ENCODE measurements at places on chromosomes 16 and 17.

DNA sequence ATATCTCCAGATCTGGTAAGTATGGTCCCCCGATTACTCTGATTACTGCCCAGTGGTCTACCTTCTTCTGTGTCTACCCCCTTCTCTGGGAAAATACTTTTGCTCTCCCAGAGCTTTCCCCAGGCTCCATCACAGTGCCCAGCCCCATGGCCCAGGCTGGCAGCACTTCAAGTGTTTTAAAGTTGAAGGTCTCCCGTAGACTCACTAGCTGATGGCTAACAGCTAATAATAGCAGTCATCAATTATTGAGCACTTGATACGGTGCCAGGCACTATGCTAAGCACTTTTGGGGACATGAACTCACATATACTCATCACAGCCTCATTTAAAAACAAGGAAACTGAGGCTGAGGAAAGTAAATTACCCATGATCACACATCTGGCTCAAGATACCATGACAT is 33.4 kb downstream of the DCUN1D3 start:
- DNase-seq = no peak

GRCh38 chr17:7046127-7046724 is 2.3 kb upstream of the SLC16A11 start:
- peak; percentile 19 for DNase-seq

DNA sequence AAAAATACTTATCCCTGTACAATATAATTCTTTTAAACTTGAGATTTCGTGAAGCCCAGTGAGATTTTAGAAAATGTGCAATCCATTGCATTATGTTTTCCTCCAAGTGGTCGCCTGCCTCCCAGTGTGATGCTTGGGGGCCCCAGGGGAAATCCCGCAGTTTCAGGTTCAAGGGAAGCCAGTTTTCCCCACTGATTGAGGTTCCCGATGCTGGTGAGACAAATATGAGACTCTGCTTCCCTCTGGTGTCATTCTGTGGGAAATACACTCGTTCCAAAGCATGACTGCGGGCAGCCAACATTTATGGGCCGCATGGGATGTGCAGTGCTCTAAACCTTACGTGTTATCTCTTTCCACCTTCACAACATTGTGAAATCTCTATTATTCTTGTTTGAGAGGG is 200.8 kb downstream of the PRKCB start:
- DNase-seq = peak; percentile 9

DNA sequence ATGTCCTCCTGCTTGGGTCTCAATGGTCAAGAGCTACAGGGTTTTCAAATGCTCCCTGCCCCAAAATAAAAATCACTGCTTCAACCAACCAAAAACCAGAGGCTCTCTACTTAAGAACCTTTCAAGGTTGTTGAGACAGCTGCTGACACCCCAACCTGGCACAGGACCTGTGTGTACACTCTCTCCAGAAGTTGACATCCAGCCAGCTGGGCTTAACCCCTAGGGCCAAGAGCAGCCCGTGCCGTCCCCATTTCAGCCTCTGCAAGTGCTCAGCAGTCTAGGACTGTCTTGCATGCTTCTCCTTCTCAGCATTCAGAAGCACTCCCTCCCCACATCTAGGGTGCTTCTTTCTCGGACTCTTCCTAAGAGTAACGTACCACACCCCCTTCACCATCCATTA is 59.0 kb upstream of the TRAP1 start:
- DNase-seq = no peak

DNA sequence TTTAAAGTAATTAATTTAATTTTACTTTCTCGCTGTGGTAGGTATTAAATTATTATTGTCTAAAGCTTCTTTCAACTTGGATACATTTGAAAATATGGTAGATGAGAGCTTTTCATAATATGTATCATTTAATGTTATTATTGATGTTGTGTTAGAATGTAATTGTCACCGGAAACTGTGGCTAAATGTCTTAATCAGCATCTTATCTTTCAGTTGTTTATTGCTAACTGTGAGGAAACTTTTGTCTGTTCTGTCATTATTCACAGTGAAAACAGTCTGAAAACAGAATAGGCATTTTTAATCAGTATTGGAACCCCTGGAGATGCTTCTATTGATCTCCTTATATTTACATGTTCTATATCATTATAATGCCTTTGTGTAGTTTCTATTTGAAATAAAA is 120.7 kb downstream of the STXBP4 start:
- no peak for DNase-seq

- DNase-seq = no peak
Observed at GRCh38 chr17:66690166-66690565, 144.8 kb upstream of the CACNG5 start.

DNA sequence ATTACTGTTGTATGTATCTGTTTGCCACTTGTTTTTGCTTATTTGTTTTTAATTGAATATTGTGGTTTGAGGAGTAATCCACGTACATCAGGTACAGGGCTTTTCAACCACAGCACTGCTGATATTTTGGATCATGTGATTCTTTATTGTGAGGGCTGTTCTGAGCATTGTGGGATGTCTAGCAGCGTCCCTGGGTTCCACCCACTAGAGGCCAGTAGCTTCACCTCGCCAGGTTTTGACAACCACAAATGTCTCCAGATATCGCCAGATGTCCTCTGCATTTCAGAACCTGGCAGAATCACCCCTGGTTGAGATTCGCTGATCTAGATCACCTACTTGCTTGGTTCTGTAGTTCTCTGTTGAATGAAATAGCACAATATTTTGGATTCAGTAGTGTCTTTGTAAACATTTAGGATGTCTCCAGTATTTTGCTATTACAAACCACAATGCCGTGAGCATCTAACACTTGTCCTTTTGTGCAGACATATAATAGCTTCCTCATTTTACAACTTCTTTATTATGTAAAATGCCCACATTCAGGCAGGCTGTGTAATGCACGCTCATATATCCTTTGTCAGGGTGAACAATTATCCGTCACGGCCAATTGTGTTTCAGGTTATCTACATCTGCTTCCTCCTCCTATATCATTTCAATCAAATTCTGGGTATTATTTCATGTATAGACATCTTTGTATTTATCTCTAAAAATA is 380.3 kb downstream of the SNX29 start:
- no peak for DNase-seq

- no peak for DNase-seq
Observed at GRCh38 chr16:54422569-54422978, 136.0 kb upstream of the IRX3 start.

DNA sequence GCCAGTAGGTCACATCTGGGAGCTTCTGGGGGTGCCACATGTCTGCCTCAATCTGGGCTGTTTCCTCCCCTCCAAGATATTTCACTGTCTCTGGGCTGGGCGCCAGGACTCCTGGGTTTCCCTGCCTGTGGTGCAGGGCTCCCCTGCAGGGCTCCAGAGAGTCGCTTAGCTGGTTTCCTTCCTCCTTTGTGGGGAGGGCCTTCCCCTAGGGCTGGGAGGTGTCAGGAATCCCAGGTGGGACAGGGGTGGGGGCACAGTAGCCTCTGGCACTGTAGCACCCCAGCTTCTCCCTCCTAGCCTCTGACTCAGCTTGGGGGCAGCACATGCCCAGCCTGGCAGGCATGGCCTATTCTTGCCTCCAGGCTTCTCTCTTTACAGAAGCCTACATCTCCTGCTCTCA is 2.6 kb downstream of the RARA start:
- DNase-seq = no peak

GRCh38 chr17:1607971-1608320 is 20.7 kb downstream of the SLC43A2 start:
- no peak for DNase-seq

DNA sequence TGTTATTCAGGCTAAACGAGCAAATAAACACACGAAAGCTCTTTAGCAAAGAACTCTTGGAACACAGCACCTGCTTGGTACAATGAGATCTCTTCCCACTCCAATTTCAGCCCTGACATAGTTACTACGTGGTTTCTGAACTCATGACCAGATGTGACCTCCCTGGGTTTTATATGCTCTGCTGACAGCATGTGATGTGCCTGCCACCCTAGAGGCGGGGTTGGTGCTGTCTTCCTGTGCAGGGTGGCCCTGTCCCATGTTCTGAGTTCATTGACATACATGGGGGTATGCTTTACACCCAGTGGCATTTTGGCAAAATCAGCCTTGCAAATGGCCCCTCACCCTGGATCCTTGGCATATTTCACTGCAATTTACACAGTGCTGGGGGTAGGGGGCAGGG is 475.3 kb upstream of the ZFHX3 start:
- DNase-seq = no peak

GRCh38 chr16:1689853-1690252 is 11.8 kb downstream of the JPT2 start:
- no peak for DNase-seq

- DNase-seq = no peak
Observed at GRCh38 chr17:67253384-67253783, 8.4 kb upstream of the HELZ start.

- DNase-seq = no peak
Observed at GRCh38 chr17:17713839-17714238, 32.6 kb downstream of the RAI1 start.

- no peak for DNase-seq
Observed at GRCh38 chr17:72635034-72635635, 457.4 kb downstream of the SLC39A11 start.

GRCh38 chr17:40484285-40484972 is 17.0 kb downstream of the TNS4 start:
- DNase-seq = no peak

GRCh38 chr16:11524098-11524760 is 62.5 kb downstream of the LITAF start:
- no peak for DNase-seq

GRCh38 chr16:14121872-14122271 is 50.8 kb downstream of the MRTFB start:
- DNase-seq = no peak

GRCh38 chr17:4710693-4711634 is 532 bp downstream of the ARRB2 start:
- peak; percentile 28 for DNase-seq

GRCh38 chr17:7122381-7122780 is 7.8 kb upstream of the ASGR2 start:
- DNase-seq = no peak

- no peak for DNase-seq
Observed at GRCh38 chr17:2770129-2770528, 20.7 kb upstream of the CCDC92B start.

DNA sequence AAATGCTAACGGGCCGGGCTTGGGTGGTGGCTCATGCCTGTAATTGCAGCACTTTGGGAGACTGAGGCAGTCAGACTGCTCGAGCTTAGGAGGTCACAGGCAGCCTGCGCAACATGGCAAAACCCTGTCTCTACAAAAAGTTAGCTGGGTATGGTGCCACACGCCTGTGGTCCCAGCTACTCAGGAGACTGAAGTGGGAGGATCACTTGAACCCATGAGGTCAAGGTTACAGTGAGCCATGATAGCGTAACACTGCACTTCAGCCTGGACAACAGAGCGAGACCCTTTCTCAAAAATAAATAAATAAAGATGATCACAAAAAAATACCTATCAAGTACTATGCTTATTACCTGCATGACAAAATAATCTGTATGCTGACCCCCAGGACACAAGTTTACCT is 46.3 kb upstream of the INTS2 start:
- DNase-seq = no peak

GRCh38 chr17:29715680-29716079 is 93.0 kb upstream of the CORO6 start:
- DNase-seq = no peak

GRCh38 chr17:76560877-76561221 is 21.0 kb downstream of the PRCD start:
- DNase-seq = no peak

DNA sequence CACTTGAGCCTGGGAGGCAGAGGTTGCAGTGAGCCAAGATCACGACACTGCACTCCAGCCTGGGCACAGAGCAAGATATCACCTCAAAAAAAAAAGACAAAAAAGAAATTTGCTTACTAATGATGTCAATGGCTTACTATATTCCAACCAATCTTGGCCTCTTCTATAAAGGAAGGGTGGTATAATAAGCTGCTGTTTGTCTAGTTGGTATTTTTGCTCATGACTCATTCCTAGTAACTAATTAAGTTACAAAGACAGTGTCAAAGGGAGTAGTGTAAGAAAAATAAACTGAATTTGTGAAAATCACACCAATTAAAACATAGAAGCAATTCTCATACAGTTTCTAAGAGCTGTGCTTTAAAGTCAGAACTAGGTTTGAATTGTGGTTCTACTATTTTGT is 82.5 kb downstream of the NLK start:
- no peak for DNase-seq

GRCh38 chr17:41544491-41544892 is 16.4 kb upstream of the KRT19 start:
- DNase-seq = no peak

GRCh38 chr17:45234641-45235415 is 13.1 kb downstream of the FMNL1 start:
- peak; percentile 37 for DNase-seq

DNA sequence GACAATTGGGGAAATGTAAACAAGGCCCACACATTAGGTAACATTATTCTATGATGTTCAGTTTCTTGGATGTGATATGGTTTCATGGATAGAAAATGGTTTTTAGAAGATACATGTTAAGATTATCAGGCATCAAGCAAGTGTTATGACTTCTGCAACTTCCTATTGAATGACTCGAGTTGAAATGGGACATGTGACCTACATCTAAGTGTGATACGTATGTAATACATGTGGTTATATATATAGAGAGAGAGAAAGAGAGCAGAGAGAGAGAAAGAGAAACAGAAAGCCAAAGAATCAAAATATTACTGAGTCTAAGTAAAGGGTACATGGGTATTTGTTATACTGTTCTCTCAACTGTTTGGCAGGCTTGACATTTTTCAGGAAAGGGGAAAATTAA is 1.7 kb downstream of the TMEM170A start:
- DNase-seq = no peak

- no peak for DNase-seq
Observed at GRCh38 chr17:50277357-50277754, 3.1 kb downstream of the TMEM92 start.

DNA sequence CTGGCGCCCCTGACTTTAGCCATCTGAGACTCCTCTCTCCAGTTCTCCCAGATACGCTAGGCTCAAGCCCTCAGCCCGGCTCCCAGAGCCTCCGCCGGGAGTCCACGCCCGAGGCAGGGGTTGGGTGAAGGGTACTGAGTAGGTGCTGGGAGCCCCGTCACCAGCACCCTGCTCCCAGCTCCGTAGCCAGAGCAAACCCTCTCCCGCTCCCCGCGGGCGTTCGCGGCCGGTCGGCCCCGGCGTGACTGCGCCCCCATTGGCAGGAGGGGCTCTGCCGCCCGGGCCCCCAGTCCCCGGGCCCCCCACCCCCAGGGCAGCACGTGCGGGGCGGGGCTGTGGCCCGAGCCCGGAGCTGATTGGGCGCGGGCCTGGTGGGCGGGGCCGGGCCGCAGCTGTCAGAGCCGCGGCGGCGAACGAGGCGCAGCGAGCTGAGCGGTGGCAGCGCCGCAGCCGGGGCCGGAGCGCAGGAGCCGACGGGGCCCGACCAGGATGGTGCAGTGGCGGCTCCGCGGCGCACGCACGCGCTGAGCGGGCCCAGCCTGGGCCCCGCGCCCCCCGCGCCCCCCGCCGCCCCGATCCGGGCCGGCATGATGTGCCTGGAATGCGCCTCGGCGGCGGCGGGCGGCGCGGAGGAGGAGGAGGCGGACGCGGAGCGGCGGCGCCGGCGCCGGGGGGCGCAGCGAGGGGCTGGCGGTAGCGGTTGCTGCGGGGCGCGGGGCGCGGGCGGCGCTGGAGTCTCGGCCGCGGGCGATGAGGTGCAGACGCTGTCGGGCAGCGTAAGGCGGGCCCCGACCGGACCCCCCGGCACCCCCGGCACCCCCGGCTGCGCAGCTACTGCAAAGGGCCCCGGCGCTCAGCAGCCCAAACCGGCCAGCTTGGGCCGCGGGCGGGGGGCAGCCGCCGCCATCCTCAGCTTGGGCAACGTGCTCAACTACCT is at the start of gene SPNS2:
Gene SPNS2, plus strand, starts transcription at position 421 of the 937 bp plus-strand sequence. Its CDS starts 167 bp downstream, at position 588.
- peak; percentile 61 for DNase-seq

GRCh38 chr16:66469291-66469946 is 42.3 kb downstream of the BEAN1 start:
- no peak for DNase-seq

All from stimulated activated CD4-positive, alpha-beta T cell treated with anti-CD3 and anti-CD28 coated beads, Interleukin-4, amount 100 ng/mL, for 4 hours (primary cell).